H1 (cell line): ENCODE measurements at places on chromosomes 5 and 9.

DNA sequence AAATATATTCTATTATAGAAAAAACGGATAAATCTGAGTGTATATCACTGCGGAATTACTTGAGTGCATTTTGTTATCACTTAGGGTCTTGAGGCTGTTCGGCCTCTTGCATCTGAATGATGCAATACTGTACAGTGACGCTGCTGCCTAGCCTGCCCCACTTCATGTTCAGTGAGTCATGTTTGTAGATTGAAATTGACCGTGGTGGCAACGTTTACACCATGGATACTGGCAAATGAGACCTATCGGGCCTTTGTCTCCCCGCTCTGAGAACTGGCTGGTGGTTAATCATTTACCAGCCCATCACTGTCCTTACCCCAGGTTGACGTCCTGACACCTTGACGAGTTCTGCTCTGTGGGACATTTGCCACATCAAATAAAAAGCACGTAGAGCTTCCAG, 510.1 kb upstream of the ADAMTS16 start:
- no peak for DNase-seq

GRCh38 chr5:68251804-68252522, 36.4 kb downstream of the PIK3R1 start:
- DNase-seq: no peak

DNA sequence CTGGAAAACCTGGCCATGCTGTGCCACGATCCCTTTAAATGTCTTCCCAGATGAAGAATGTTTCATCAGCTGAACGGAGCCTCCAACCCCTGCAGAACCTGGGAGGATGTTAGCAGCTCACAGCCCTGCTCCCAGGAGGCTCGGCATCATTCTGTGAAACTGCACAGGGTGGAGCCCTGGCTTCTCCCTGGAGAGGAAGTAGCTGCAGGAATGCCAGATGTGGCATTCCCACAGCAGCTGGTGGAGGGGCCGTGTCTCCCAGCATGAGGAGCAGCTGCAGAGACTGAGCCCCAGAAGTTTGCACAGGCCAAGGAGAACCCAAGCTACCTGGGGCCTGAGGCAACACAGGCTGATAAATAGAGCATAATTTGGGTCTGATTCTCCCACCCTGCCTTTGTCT, 165.8 kb upstream of the MAP3K1 start:
- DNase-seq: no peak

DNA sequence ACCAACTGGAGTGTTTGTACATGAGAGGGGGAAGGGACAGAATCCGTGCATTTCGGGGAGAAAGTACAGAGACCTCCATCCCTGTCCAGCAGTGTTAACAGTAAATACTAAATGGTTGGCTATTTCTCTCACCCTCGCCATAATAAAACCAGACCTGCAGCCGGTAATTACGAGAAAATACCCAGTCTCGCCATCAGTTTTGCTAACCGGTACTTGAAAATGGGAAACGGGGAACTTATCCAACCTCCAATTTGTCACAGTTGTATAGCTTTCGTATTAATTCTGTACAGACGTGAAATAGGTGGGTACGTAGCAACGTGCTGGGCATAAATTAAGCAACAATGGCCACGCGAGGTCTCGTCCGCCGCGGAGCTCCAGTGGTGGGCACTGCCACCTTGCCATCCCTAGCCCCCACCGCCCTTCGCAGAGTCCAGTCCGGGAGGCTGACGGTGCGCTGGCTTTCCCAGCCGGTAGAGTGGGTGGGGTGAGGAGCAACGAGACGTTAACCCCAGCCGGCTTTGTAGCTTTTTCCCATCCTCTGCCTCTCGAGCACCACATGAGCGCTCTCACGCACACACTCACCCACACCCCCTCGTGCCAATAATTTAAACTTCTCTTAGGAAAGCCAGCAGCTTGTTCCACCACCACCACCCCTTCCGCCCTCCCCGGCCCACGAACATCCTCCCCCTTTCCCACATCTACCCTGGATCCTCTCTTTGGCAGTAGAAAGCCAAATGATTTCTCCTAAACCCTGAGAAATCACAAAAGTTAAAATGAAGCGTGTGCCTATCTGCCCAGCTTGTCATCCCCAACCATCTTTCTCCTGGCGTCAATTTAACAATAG, 1.8 kb downstream of the ELAVL2 start:
- DNase-seq: no peak

GRCh38 chr9:129777769-129778130, 24.9 kb upstream of the PTGES start:
- no peak for DNase-seq

GRCh38 chr5:148748702-148749392, 77.6 kb upstream of the ADRB2 start:
- DNase-seq: no peak

- no peak for DNase-seq
Observed at GRCh38 chr9:135555203-135555602, 6.4 kb upstream of the PAEP start.

DNA sequence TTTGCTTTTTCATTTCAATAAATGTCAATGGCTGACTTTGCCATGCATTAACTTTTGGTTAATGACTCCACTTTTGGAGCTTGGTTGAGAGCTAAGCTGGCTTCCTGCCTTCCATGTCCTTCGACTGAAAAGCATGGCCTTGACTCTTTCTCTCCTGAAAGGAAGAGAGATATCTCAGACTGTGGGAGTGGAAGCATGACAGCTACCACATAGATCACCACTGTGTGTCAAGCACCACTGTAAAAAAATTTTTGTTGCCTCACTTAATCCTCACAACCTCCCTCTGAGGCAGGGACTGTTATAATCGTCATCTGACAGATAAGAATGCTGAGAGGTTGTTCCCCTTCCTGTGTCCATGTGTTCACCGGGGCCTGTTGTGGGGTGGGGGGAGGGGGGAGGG, 184.8 kb downstream of the RORB start:
- DNase-seq: no peak

GRCh38 chr5:177327539-177328522, 16.1 kb upstream of the MXD3 start:
- no peak for DNase-seq

DNA sequence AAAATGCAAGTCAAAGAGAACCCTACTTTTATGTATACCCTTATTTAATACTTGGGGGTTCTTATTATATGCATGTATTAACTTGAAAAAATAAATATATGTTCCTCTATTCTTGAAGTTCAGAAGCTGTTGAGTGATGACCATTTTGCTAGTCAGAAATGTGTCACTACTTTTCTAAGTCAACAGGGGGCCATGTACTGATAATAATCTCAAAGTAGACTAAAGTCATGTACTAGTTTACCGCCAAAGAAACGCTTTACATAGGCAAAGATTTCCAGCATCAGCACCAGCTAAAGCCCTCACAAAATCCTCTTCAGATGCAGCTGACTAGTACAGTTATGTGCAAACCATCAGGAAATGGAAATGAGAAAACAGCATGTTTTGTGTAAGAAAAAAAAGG, 5.7 kb upstream of the BHMT start:
- DNase-seq: no peak

GRCh38 chr5:42992088-42992879, 47.8 kb downstream of the ANXA2R start:
- no peak for DNase-seq

DNA sequence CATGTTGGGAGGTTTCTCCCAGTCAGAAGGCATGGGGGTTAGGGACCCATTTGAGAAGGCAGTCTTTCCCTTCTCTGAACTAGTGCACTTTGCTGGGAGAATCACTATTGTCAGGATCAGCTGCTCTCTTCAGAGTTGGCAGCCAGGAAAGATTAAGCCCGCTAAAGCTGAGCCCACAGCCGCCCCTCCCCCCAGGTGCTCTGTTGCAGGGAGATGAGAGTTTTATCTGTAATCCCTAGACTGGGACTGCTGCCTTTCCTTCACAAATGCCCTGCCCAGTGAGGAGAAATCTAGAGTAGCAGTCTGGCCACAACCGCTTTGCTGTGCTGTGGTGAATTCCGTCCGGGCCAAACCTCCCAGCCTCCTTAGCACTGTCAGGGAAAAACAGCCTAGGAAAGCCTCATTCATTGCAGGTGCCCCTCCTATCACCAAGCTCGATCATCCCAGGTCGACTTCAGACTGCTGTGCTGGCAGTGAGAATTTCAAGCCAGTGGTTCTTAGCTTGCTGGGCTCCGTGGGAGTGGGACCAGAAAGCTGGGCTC, 69.8 kb downstream of the CNTLN start:
- DNase-seq: no peak

GRCh38 chr9:91659529-91660495, 236.2 kb upstream of the NFIL3 start:
- DNase-seq: no peak

GRCh38 chr5:140443-140829, 48.5 kb downstream of the PLEKHG4B start:
- DNase-seq: no peak

- peak; percentile 2 for DNase-seq
Observed at GRCh38 chr9:94875300-94876020, 149.0 kb downstream of the AOPEP start.

DNA sequence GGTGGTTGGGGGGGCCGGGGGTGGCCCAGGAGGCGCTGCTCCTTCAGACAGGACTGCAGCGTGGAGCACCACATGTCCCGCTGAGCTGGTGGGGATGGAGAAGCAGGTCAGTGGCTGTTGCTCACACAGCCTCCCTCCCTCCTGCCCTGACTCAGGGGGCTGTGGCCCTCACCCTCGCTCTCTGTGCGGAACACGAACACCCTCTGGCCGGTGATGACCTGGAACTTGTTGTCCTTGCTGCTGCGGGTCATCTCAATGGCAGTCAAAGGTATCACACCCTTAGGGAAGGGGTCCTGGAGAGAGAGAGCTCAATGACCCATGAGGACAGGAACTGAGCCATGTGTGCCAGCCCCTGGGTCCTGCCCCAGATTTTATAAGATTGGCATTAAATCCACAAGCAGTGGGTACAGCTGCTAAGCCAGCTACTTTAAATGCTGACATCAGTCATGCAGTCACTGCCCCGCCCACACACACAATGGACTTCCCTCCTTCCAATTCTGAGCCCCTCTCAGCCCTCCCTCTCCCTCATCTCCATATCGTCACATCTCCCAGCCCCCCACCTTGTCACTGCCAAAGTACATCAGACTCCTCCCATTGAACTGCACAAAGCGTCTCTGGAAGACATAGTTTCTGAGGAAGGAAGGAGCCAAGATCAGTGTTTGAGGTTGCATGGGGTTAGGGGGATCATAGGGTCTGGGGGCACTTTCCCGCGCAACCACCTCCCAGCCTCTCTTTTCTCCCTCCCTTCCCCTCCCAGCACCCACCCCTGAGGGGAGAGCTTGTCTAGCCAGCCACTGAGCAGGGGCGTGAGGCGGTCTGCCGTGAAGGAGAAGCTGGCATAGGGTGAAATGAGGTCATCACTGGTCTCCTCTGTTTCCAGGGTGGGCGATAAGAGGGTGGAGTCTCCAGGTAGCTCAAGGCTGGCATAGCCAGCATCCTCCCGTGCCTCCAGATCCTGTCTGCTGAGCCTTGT, 8.9 kb downstream of the ARAP3 start:
- no peak for DNase-seq

- DNase-seq: no peak
Observed at GRCh38 chr5:43315263-43315662, 2.1 kb upstream of the HMGCS1 start.

DNA sequence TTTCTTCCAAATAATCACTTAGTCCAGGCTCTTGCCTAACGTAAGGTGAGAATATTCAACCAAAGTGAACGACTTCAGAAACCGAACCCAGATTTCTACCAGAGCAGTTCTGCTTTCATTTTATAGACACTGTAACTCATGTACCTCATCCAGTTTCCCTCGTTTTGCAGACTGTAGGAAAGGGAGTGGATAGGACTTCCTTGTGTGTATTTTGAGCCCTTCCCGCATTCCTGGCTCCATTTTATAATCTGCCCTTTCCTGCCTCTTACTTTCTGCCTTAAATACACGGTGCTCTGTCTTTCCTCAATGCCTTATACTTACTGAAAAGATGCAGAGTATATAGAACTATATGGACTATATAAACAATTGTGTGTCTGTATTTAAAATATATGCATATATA, 20.8 kb downstream of the MINAR2 start:
- no peak for DNase-seq

DNA sequence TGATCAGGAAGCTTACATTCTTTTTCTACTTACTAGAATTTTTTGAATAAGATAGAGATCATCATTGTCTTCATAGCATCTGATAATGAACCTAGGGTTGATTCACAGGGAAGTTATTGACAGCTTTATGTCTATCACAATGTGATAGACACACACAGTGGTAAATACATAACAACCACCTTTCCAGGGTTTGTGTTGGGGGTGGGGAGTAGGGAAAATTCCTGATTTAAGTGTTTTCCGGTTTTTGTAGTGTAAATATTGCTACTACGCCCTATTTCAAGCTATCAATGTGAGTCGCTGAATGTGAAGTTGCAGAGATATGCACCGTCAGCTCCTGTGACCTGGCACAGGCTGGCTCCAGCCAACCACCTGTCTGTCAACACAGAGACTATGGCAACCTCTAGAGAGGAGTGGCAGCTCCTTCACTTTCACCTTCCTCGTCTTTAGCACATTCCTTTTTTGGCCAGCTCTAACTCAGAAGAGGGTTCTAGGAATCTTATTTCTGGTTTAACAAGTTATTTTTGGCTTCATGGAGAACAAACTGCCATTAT, 224.9 kb downstream of the MAT2B start:
- DNase-seq: no peak

- DNase-seq: no peak
Observed at GRCh38 chr5:157821822-157822622, 36.9 kb downstream of the CLINT1 start.
